ENCODE measurements at places on chromosomes 3 and 15. TPM values are rescaled to one million over a fixed set of nuclear protein-coding genes. Genes with fewer than 3 reads are reported as not detected.

GRCh38 chr3:76646921-76647562, 392.9 kb upstream of the ROBO2 start:
- no peaks in the 10 kb centered on the region for H3K36me3 ChIP-seq
- no peak overlapping the region for H3K27ac ChIP-seq
- no peak overlapping the region for H3K4me3 ChIP-seq
- no peaks in the 10 kb centered on the region for H3K27me3 ChIP-seq
- no peak for DNase-seq

DNA sequence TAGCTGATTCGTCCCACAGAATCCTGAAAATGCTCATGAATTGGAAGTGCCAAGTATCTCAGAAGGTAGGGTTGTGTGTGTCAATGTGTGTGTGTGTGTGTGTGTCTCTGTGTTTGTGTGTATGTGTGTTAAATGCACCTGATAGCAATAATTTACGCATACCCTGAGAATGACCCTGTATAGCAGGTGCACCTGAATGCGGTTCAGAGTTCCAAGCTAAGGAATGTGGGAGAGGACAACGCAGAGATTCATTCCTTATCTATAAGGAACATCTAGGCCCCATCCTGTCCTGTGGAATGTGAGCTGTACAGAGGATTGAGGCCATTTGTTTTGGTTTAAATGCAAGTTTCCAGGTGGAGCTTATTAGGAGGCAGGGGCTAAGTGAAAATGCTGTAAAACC, 49.1 kb upstream of the NEDD4 start:
- H3K4me1 ChIP-seq: peaks cover 12% of the 10 kb centered on the region
- H3K4me3 ChIP-seq: no peak overlapping the region
- DNase-seq: no peak
- H3K27me3 ChIP-seq: peaks cover 11% of the 10 kb centered on the region
- no peak overlapping the region for H3K27ac ChIP-seq

DNA sequence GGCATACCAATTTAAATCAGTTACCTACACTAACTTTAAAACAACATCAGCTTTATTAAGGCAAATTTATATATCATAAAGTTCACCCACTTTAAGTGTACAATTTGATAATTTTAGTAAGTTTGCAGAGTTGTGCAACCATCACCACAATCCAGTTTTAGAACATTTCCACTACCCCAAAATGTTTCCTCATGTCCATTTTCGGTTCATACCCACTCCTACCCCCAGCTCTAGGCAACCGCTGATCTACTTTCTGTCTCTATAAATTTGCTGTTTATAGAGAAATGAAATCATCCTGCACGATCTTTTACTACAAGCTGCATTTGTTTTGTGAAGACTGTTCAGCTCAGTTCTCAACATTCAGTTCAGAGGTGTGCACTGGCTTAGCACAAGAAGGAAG, 31.5 kb upstream of the FAM81A start:
- H3K36me3 ChIP-seq: no peaks in the 10 kb centered on the region
- peak overlapping the region; percentile 79 for H3K27ac ChIP-seq
- peak overlapping the region; percentile 68 for H3K4me3 ChIP-seq
- no peak for DNase-seq

- H3K36me3 ChIP-seq: no peaks in the 10 kb centered on the region
- H3K4me3 ChIP-seq: peak overlapping the region; percentile 17
- no peak for DNase-seq
- no peaks in the 10 kb centered on the region for H3K27me3 ChIP-seq
- H3K4me1 ChIP-seq: peaks cover 11% of the 10 kb centered on the region
- peak overlapping the region; percentile 54 for H3K27ac ChIP-seq
Observed at GRCh38 chr3:185537369-185537970, 14.9 kb downstream of the LIPH start.

GRCh38 chr15:87500240-87500639, 756.3 kb downstream of the NTRK3 start:
- no peaks in the 10 kb centered on the region for H3K27me3 ChIP-seq
- no peak for DNase-seq
- no peaks in the 10 kb centered on the region for H3K36me3 ChIP-seq
- H3K27ac ChIP-seq: no peak overlapping the region
- H3K4me3 ChIP-seq: no peak overlapping the region
- no peaks in the 10 kb centered on the region for H3K4me1 ChIP-seq

DNA sequence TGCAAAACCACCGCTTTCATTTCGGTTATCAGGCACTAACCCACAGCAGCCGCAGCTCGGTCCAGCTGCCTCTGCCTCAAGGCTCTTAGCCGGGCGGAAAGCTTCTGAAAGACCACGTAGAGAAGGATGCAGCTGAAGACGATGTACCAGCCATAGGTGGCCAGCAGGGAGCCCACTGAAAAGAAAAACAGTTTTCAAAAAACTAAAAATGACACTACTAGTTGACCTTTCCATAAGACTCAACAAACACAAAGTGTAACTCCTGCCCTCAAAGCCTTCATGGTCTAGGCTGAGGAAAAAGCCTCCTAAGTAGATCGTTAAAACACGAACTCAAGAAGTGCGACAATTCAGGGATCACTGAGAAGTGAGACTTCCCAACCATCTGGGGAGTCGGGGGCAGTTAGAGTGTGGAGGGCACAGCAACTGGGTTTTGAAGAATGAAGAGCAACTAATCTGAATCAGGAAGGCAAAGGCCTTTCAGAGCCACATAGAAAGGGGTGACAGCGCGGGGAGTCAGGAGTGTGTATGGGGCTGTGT, 716 bp downstream of the SELENOS start:
- H3K27ac ChIP-seq: peak overlapping the region; percentile 70
- H3K27me3 ChIP-seq: no peaks in the 10 kb centered on the region
- H3K36me3 ChIP-seq: peaks cover 61% of the 10 kb centered on the region
- H3K4me1 ChIP-seq: peaks cover 14% of the 10 kb centered on the region

VWA5B2 gene
- 0.76 TPM for total RNA-seq

DNA sequence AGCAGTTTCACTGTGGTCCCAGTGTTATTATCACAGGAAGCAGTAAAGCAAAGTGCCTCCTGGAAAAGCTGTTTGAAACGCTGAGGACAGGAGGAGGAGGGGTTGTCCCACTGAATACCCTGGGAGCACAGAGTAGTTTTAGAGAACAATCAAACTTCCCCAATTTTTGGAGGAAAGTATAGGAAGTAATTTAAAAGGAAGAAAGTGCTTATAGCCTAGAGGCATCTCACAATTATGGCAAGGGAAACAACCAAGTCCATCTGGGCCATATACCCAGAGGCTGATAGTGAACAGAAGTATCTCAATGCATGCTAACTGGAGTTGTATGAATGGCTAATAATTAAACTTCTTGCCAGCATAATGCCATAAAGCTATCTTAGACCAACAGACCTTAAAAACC, 137.2 kb upstream of the EPHA6 start:
- no peak overlapping the region for H3K27ac ChIP-seq
- H3K27me3 ChIP-seq: no peaks in the 10 kb centered on the region
- H3K36me3 ChIP-seq: no peaks in the 10 kb centered on the region
- H3K4me1 ChIP-seq: no peaks in the 10 kb centered on the region

DNA sequence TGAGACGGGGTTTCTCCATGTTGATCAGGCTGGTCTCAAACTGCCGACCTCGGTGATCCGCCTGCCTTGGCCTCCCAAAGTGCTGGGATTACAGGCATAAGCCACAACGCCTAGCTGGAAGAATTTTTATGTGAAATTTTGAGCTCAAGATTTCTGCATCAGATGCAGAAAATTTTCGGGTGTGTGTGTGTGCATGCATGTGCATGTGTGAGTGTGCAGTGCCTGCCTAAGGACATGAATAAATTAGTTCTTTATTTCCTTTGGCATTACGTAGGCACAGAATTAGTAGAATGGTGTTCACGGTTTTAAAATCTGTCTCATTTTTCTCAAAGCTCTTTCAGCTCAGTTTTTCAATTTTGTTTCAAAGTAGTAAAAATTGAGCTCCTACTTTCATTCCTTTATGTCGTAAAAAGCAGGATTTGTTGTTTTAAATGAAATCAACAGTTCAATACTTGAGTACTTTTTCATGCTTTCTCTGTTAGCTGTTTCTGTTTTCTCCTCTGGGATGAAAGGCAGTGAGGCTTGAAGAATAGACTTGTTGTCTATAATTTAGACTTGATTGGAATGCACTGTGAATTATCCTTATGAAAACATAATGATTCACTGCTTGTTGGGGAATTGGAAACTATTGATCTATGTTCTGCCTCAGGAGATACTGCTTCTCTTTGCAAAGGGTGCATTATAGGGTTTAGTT, 23.3 kb upstream of the RAB11A start:
- H3K27ac ChIP-seq: no peak overlapping the region
- H3K4me3 ChIP-seq: no peak overlapping the region
- DNase-seq: no peak

- no peak overlapping the region for H3K4me3 ChIP-seq
- H3K27me3 ChIP-seq: peaks cover 4% of the 10 kb centered on the region
- H3K36me3 ChIP-seq: no peaks in the 10 kb centered on the region
- H3K27ac ChIP-seq: no peak overlapping the region
- DNase-seq: no peak
- no peaks in the 10 kb centered on the region for H3K4me1 ChIP-seq
Observed at GRCh38 chr3:101072300-101072699, 79.1 kb upstream of the ABI3BP start.

DCLK3 gene
- total RNA-seq: not detected

DNA sequence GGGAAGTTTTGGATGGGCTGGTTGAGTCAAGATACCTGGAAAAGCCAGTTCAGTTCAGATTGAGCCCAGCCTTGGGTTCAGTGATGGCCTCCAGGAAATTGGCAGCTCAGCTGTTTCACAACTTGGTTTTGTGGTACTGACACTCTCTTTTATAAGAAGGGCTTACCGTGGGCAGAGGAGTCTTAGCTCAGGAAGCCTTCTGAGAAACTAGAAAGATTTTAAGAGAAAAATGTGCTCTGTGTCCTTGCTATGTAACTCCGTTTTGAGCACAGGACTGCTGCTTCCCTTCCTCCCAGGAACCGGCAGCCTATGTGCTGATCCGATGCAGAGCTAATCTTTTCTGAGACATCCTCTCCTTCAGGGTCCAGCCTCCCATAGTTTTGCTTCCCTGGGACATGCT, 46.6 kb upstream of the RASGRP1 start:
- H3K4me3 ChIP-seq: no peak overlapping the region

- no peak for DNase-seq
- H3K4me1 ChIP-seq: peaks cover 56% of the 10 kb centered on the region
- no peak overlapping the region for H3K27ac ChIP-seq
- H3K27me3 ChIP-seq: no peaks in the 10 kb centered on the region
- no peaks in the 10 kb centered on the region for H3K36me3 ChIP-seq
- no peak overlapping the region for H3K4me3 ChIP-seq
Observed at GRCh38 chr3:127732879-127733350, 60.2 kb downstream of the ABTB1 start.
